ENCODE measurements at places on chromosomes 16 and 17.

DNA sequence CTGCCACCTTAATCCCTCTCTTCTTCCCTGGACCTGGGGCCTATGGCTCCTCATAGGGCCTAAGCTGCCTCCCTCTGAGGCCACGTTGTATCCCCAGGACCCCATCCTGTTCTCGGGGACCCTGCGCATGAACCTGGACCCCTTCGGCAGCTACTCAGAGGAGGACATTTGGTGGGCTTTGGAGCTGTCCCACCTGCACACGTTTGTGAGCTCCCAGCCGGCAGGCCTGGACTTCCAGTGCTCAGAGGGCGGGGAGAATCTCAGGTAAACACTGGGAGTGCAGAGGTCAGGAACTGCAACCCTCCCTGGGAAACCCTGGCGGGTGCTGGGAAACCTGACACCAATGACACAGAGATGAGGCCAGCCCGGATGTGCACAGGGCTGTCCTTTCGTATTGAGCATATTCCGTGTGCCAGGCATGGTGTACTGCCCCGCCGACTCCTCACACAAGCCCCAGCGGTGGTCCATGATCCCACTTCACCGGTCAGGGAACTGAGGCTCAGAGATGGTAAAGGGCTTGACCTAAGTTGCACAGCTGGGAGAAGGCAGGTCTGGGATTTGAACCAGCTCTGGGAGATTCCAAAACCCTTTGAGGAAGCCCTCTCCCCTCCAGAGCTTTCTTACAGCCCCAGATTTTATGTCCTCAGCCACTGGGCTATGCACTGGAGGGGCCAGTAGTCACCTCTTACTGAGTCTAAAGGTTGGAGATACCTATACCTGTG, 22.9 kb downstream of the ANKRD40 start:
- no peak for DNase-seq

DNA sequence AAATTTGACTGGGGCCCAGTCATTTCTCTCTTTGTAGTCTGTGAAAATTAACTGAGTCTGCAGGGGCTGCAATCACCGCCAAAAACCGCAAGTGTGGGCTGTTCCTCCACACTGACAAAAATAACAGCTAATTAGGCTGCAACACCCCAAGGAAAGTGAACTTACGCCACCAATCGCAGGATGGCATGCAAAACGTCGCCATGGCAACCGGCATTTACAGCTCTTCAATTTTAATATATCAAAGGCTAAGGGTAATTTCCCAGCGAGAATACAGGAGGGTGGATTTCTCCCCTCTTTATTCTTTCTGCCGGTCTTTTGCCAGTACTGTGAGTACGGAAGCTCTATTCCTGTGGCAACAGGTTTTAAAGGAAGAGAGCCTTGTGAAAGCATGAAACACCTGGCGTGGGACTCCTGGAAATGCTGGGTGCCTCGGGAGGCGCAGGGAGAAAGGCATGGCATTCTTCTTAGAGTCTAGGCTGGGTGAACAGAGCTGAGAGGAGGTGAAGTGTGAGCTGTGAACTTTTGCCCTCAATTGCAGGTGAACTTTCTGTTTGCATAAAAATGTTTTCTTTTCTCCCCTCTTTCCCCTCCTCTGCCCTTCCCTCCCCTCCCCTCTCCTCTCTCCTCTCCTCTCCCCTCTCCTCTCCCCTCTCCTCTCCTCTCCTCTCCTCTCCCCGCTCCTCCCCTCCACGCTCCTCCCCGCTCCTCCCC, 399.7 kb downstream of the XYLT1 start:
- peak; percentile 78 for DNase-seq

DNA sequence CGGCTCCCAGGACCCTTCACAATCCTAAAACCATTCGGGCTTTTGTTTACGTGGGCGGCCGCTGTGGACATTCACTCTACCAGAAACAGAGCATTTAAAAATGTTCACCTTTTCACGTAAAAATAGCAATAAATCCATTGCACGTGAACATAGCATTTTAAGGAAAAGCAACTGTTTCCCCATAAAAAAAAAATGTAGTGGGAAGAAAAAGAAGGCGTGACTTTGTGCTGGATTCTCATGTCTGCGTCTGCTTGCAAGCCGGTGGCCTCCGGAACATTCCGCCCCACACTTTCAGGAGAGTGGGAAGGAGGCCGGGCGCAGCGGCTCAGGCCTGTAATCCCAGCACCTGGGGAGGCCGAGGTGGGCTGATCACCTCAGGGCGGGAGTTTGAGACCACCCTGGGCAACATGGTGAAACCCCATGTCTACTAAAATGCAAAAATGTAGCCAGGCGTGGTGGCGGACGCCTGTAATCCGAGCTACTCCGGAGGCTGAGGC, 13.4 kb upstream of the GNG13 start:
- no peak for DNase-seq

DNA sequence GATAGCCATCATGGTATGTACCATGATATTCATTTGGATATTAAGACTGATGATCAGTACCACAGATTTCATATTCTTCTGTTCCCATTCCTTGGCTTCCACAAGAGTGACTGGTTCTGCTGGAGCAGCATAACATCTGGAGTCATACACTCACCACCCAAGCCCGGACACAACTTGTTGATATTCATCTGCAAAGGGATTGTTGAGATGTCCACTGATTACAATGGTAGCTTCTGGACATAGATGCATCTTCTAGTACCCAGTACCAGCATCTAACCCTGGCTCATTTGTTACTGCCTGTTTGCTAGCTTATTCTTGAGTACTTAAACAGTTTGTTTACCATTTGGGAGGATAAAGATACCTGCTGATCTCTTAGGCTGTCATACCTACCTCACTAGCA, 235.7 kb upstream of the AXIN2 start:
- DNase-seq, result no peak

GRCh38 chr16:30858829-30859423, 35.0 kb downstream of the BCL7C start:
- no peak for DNase-seq

DNA sequence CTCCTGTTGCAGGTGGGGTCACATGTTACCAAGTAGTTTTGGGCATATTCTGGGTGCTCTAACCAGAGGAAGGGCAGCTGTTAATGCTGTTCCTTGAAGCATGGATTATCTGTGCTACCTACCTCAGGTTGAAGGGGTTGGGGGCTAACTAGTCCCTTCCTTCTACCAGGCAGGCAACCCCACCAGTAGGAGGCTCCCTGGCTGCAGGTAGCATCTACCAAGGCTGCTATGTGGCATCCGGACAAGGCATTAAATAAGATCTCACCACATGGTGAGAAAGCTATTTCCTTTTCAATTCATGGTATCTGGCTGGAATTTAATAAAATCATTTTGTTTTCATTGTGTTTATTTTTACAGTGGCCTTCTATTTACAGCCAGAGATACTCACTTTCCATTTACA, 62.5 kb downstream of the CACNG3 start:
- DNase-seq, result no peak

GRCh38 chr17:33804401-33804800, 450.7 kb upstream of the CCL2 start:
- DNase-seq, result no peak

DNA sequence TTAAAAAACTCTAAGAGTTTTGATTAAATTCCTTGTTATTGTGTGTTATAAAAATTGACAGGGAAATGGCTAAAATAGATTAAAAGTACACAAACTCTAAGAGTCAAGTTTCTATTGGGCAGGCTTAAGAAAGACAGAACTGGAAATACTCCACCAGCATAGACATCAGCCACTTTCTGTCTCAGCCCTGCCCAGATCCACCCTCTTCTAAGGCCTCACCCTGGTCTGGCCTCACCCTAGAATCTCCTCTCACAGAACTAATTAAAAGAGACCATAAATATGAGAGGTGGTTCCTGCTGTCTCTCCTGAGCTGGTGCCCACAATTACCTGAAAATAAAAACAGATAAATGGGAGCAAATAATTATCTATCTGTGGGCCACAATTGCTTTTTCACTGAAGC, 1951.0 kb downstream of the TP53TG3F start:
- no peak for DNase-seq

DNA sequence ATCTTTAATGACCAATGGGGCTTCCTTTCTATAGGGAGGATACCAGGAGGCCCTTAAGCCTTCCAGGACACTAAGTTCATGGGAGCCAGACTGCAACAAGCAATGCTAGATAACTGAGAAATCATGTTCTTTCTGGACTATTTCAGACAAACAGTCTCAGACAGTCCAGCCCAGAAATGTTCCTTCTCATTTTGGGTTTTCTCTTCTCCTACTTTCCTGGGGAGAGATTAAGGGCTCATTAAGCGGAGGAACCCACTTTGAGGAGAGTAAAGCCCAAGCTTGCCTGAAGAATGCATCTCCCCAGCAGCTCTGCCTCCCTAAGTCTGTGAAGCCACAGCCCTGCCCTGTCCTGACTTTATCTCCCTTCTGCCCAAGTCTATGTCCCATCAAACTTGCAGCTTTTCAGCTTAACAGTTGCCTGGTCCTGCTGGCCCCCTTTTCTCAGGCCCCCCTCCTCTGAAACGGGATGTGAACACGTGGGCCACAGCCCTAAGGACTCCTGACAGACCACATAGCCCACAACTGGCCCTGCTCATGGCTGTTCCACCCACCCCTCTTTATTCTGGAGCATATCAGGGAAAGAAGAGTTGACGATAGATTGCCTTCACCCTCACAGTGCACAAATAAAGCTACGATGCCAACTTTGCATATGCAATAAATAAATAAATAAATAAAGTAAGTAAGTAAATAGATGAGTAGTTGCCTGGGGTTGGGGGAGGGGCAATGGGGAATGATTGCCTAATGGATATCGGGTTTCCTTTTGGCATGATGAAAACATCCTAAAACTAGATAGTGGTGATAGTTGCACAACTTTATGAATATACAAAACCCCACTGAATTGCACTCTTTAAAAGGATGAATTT, 111.0 kb downstream of the N4BP1 start:
- no peak for DNase-seq

- no peak for DNase-seq
These were observed 26.3 kb upstream of the CDC42EP4 start for GRCh38 chr17:73338050-73338521.

DNA sequence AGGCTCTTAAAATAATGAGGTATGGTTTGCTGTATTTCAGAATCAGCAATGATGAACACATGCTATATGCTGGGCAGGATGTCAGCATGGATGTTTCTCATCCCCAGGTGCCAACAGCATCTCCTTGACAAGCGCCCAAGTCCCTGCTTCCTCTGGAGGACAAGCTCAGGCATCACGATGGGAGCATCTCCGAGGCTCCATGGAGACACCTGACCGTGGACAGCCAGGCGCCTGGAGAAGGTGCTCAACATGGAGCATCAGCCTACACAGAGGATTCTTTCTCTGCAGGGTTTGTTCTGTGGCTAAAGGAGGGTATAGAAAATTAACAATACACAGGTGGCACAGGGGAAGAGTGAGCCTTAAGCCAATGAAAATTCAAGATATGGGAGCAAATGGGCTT, 72.1 kb downstream of the SLC5A11 start:
- DNase-seq, result no peak
